Upper lobe of right lung (tissue), 1 donor: ENCODE measurements at places on chromosomes 6 and 20. TPM values are rescaled to one million over a fixed set of nuclear protein-coding genes. Genes with fewer than 3 reads are reported as not detected.

DNA sequence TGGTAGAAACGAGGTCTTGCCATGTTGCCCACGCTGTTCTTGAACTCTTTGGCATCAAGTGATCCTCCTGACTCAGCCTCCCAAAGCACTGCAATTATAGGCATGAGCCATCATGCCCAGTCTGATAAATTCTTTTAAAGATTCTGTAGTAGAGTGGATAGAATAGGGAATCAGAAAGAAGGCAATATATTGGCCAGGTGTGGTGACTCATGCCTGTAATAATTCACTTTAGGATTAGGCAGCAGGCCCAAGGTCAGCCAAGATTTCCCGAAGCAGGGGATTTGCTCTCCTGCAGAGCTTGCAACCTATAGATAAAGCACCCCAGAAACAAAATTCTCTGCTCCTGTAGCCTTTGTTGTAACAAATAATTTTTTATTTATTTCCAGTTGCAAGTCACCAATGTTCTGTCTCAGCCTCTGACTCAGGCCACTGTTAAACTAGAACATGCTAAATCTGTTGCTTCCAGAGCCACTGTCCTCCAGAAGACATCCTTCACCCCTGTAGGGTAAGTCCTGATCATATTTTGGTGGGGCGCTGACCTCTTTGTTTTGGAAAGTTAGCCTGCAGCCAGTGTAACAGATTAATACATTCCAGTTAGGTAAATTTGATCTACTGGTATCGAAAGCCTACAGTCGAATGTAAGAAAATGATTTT lies 30.4 kb upstream of the MROH8 start:
- no peak for DNase-seq

DNA sequence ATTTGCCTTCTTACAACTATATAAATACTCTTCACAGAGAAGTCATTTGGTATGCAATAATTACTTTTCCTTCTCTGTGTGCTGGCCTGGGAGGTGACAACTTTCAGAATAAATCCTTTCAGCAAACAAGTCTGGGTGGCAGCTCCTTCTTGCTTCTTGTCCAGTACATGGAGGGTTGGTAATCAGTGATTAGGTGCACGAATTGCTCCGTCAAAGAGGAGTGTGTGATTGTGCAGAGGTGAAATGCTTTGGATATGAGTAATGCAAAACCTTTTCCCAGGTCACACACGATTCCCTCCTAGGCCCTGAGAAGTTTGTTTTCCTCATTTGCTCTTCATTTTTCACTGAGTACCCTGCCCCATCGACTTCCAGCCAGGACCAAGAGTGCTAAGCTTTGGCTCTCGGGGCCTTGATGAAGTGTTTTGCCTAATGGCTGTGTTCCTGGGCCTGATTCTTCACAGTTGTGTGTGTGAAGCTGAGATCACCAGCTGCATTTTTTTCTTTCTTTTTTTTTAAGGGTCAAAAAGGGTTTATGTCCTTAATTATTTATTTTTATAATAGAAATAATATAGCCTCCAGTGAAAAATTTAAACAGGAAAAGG lies 216.5 kb downstream of the ZMYND8 start:
- DNase-seq, result no peak

DNA sequence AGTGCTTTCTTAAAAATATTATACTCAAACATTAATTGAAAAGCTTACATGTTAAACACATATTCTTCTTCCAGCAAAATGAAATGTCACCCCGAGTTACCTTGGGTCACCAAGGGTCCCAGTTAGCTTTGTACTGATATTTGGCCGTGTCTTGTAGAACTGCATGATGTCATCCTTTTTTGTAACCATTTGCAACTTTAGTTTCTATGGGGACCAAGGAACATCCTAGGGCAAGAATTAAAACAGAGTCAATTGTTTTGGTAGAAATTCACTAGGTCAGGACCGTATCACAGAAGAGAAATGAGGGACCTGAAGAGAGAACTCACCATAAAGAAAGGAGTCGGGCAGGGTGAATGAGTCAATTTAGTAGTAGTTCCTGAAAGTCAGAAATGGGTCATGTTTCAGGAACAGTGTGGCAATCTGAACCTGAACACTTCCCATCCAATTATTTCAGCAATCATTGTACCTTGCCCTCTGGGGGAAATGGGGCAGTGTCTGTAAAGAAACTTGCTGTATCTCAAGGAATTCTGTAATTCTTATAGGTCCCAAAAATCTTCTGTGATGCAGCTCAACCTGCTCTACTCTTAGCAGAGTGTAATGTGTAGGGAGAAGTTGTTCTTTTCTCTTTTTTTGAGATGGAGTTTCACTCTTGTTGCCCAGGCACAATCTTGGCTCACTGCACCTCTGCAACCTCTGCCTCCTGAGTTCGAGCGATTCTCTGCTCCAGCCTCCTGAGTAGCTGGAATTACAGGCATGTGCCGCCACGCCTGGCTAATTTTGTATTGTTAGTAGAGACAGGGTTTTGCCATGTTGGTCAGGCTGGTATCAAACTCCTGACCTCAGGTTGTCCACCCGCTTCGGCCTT lies 5.3 kb upstream of the AKAP7 start:
- no peak for DNase-seq

GRCh38 chr20:31717478-31718201 lies 5.0 kb downstream of the BCL2L1 start:
- no peak for DNase-seq

DNA sequence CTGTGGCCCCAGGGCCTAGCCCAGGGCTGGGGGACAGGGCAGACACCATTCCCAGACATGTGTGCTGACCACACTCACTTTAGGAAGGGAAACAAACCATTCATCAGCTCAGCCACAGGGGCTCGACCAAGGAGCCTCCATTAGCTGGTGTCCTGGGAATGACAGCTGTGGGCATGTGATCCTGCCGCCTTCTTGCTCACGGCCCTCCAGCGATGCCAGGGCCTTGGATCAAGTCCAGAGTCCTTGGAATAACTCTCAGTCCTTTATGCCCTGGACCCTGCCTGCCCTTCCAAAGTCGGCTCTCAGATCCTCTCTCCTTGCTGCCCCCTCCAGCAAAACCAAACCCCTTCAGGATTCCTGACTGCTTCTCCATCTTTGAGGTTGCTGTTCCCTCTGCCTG lies 165.0 kb upstream of the RNF24 start:
- DNase-seq, result no peak

Gene BAK1
- total RNA-seq, result 19.1 TPM

Gene CEP162
- 11.0 TPM for total RNA-seq

- DNase-seq, result no peak
These were observed 45.8 kb downstream of the TBC1D7 start for GRCh38 chr6:13282393-13283069.

DNA sequence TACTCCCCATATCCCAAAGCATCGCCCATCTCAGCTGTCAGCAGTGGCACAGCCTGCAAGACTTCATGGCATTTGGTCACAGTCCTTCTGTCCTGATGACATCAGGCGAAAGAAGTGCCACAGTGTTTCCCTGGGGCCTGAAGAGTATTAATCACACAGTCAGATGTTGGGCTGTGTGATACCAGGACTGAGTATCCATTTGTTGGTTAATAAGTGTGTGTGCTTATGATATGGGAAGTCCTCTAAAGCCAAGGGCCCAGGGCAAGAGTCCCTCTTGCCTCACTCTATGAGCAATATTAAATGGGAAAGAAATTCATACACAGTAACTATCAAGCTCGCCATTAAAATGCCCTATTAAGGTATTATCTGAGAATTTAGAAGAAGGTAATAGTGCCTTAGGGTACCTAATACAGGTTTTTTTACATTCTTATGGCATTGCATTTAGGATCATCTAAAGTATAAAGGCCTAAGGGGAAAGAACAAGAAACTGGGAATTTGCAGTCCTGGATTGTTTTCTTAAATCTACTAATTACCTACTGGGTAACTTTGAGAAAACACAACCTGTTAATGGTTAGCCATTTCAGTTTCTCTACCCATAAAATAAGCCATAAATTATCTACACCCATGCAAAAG lies 204.1 kb upstream of the PREP start:
- no peak for DNase-seq

- DNase-seq, result no peak
These were observed 58.2 kb upstream of the SYNDIG1 start for GRCh38 chr20:24411003-24411833.

Gene BNIP5
- total RNA-seq, result not detected

DNA sequence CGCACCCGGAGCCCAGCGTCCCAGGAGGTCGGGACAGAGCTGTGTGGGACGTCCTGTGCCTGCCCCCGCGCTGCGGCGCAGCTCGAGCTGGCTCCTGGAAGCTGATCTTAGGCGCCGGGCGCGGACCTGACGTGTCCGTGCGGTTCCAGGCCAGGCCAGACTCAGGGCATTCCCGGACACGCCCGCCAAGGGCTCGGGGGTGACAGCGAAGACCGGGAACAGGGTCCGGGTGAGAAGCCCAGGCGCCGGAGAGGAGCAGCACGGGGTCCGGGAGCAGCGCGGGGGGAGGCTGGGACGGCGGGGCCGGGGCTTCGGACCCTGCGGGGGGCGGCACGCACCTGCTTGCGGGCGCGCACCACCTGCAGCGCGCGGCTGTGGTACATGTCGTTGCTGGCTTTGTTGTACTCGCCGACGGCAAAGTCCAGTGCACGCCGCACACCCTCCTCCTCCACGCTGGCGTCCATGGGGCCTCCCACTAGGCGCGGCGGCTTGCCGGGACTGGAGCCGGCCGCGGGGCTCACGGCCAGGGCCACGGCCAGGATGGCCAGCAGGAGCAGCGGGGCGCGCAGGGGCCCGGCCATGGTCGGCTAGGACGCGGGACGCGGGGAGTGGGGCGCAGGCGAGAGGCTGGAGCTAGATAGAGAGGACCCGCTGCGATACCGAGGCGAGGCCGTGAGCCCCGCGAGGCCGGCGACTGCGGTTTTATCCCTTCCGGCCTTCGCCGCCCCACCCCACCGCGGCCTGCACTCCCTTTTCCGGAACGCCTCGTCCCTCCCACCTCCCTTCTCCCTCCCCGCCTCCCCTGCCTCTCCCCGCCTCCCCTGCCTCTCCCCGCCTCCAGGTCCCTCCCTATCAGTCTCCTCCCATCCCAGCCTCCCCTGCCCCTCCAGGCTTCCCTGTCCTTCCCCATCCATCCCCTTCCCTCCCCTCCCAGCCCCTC lies at the start of gene CST3:
Gene CST3, minus strand, starts transcription at position 674 of the 940 bp plus-strand sequence. Its CDS starts 93 bp downstream, at position 581.
- peak; percentile 96 for DNase-seq
